ENCODE measurements at places on chromosomes 1 and 21.

DNA sequence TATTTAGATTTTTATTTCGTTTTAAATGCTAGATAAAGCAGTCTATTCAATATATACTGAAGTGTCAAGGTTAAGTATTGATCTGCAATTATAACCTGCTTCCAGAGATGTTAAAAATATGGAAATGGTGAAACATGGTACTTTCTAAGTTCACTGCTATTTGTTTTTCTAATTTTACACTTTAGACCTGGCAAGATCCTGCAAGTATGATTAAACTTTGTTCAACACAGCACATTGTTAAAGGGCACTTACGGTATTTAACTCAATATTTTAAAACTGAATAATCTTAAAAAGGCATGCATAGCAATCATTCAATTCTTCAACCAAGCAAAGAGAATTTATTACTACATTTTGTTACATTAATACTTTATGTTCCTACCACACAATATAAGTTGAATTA, 35.7 kb upstream of the ZZZ3 start:
- no peak for DNase-seq

DNA sequence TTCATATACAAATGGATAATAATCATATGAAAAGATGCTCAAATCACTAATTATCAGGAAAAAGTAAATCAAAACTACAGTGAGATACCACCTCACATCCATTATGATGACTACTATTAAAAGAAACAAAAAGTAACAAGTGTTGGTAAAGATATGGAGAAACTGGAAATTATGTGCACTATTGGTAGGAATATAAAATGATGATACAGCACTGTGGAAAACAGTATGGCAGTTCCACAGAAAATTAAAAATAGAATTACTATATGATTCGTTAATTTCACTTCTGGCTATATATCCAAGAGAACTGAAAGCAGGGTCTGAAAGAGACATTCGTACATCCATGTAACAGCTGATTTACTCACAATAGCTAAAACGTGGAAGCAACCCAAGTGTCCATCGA, 21.1 kb upstream of the ATP1A1 start:
- DNase-seq, result no peak

- peak; percentile 89 for DNase-seq
These were observed at the start of gene GPR37L1 for GRCh38 chr1:202122639-202123335. Gene GPR37L1, plus strand, starts transcription at chr1:202122917. Its CDS starts 47 bp downstream, at chr1:202122964.

DNA sequence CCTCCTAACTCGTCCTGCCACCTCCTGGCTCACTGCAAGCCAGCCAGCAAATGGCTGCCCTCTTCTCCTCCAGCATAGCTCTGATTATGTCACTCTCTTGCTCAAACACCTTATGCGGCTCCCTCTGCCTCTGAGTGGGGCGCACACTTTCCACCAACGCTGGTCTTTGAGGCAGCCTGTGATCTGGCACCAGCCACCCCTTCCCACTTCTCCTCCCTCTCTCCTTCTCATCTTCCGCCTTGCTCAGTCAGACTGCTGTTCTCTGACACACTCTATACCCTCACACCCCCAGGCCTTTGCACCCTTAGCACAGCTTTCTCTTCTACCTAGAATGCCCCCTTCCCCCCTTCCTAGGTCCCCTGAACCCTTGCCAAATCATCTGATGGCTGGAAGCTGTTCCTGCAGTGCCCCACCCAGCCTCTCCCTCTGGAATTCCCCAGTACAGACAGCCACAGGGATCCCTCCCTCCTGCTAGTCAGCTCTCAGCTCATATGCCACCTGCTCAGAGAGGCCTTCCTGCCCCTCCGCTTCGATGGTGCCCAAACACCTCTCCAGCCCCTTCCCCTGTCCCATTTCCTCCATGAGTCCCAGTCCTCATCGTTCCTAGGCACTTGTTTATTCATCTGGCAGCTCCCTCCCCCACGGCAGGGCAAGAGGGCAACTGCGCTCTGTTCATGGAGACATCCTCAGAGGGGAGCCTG, 21.7 kb upstream of the PEF1 start:
- peak; percentile 60 for DNase-seq

DNA sequence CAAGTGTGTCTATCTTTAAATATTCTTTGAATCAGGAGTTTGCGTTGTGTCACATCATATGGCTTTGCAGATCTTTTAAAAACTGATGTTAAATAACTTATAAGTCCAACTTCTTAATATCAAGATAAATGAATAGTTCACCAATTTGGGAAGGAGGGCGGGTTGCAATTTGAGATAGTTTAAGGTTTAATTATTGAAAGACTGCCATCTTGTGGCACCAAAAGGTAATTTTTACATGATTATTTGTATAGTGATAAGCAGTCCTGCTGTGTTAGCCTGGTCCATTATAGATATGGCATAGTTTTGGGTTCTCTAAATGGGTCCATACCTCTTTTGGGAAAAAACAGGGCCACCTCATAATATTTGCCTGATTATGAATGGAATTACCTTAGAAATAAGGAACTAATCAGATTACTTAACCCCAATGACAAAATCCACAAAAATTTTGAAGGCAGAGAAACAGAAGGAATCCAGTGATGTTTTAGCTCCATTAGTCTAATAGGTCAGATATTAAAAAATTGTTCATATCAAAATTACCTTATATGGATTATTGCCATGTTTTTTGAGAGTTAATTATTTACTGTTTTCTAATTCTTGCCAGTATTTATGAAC, 64.3 kb downstream of the PRKAA2 start:
- peak; percentile 24 for DNase-seq

GRCh38 chr21:27017246-27017645, 50.4 kb upstream of the ADAMTS5 start:
- no peak for DNase-seq

GRCh38 chr1:217076902-217077301, 353.7 kb upstream of the ESRRG start:
- DNase-seq, result no peak

DNA sequence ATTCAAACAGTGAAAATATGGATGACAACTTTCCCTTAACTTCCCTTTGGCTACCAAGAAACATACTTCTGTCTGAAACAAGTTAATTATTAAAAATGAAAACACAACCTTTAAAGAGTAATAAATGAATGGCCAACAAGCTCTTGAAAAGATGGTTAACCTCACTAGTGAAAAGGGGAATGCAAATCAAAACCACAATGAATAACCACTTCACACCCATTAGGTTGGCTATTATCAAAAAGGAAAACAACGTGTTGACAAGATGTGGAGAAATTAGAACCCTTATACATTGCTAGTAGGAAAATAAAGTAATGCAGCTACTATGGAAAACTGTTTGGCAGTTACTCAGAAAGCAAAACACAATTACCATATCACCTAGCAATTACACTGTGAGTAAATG, 14.1 kb downstream of the COP1 start:
- DNase-seq, result no peak
